Right atrium auricular region (tissue), 2 donors: ENCODE measurements at places on chromosomes 1 and 21. TPM values are rescaled to one million over a fixed set of nuclear protein-coding genes. Genes with fewer than 3 reads are reported as not detected.

The LCE3D gene
- not detected for total RNA-seq

DNA sequence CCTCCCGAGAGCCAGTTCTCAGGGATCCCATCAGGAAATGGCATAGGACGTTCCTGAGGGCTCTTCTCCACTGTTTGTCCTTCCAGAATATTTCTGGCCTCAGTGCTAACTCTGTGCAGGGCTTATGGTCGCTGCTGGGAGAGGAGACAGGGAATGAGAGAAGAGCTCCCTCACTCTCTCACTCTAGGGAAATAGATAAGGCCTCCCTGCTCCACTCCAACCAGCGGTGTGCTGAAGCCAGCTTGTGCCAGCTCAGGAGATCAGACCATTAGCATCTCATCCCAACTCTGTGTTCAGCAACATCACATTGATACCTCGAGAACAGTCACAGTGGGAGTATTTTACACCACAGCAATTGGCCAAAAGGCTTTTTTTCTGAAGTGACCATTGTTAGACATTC, 49.2 kb upstream of the ZC3H12A start:
- no peak overlapping the region for H3K27ac ChIP-seq
- no peaks in the 10 kb centered on the region for H3K27me3 ChIP-seq
- H3K4me3 ChIP-seq: no peak overlapping the region
- DNase-seq: no peak

DNA sequence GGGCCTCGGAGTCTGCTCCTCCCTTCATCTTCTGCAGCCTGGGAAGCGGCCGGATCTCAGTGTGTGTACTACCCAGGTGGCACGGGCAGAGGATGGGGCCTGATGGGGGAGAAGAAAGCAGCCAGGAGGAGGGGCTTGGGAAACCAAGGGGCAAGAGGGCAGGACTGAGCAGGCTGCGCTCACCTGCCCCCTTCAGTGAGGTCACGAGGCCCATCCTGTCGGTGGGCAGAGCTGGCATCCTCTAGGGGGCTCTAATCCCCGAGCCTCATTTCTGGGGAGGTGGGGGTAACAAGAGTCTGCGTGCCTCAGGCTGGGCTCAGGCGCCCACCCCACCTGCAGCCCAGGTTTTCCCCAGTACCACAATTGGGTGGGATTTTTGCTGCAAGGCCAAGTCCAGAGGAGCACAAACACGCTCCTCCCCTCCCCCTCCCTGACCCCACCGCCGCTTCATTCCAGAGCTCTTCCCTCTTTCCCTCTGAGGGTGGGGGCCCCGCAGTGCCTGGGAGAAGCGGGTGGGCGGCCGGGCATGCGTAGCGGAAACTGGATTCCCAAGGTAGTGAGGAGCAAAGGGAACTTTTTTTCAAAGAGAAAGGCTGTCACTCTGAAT, 1.8 kb upstream of the WNT3A start:
- H3K27me3 ChIP-seq: peaks cover 26% of the 10 kb centered on the region
- no peaks in the 10 kb centered on the region for H3K36me3 ChIP-seq
- peak; percentile 30 for DNase-seq
- H3K27ac ChIP-seq: no peak overlapping the region

GRCh38 chr1:220818421-220819173, 31.9 kb downstream of the MTARC1 start:
- H3K36me3 ChIP-seq: no peaks in the 10 kb centered on the region
- no peaks in the 10 kb centered on the region for H3K4me1 ChIP-seq
- no peaks in the 10 kb centered on the region for H3K27me3 ChIP-seq
- H3K4me3 ChIP-seq: no peak overlapping the region
- H3K27ac ChIP-seq: no peak overlapping the region
- DNase-seq: no peak

DNA sequence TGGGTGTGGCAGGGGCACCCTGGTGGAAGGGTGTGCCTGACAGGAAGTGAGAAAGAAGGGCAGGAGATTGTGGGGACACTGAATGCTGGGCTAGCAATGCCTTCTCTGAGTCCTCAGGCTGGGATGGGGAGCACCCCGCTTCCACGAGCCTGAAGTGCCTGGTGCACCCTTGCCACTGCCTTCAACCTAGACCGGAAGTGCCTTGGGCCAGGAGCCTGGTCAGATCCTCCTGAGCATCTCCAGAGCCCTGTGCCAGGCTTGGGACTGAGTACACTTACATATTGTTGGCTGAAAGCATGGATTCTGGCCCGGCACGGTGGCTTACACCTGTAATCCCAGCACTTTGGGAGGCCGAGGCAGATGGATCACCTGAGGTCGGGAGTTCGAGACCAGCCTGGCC, 205.8 kb upstream of the EDN2 start:
- H3K4me1 ChIP-seq: no peaks in the 10 kb centered on the region
- H3K36me3 ChIP-seq: no peaks in the 10 kb centered on the region
- H3K4me3 ChIP-seq: no peak overlapping the region
- H3K27ac ChIP-seq: no peak overlapping the region

- no peak for DNase-seq
- H3K27me3 ChIP-seq: no peaks in the 10 kb centered on the region
- H3K4me3 ChIP-seq: no peak overlapping the region
- H3K27ac ChIP-seq: no peak overlapping the region
- H3K4me1 ChIP-seq: no peaks in the 10 kb centered on the region
These were observed 20.8 kb upstream of the EPB41 start for GRCh38 chr1:28893403-28894102.

GRCh38 chr1:180542113-180542837, 16.5 kb upstream of the OVAAL start:
- H3K27ac ChIP-seq: peak overlapping the region; percentile 86
- no peak for DNase-seq
- H3K36me3 ChIP-seq: no peaks in the 10 kb centered on the region
- H3K4me1 ChIP-seq: no peaks in the 10 kb centered on the region

GRCh38 chr1:227486559-227486958, 76.8 kb upstream of the ZNF678 start:
- peaks cover 5% of the 10 kb centered on the region for H3K4me1 ChIP-seq
- no peak overlapping the region for H3K4me3 ChIP-seq
- no peaks in the 10 kb centered on the region for H3K27me3 ChIP-seq
- no peaks in the 10 kb centered on the region for H3K36me3 ChIP-seq
- no peak overlapping the region for H3K27ac ChIP-seq
- no peak for DNase-seq
